ENCODE measurements at places on chromosomes 4 and X.

DNA sequence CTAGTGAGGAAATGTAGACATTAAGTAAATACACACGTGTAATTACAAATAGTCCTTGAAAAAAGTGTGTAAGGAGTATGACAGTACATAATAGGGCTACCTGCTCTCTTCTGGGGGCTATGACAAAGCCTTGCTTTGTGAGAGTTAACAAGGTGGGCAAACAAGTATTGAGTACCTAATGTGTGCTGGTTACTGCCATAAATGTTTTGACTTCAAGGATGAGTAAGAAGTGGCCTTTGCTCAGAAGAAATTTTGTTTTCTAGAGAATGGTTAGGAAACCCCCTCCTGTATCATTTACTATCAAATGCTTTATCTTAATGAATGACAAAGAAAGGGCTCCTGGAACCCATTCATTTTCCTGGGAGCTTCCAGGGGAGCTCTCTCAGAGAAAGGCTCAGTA lies 167.0 kb upstream of the CASK start:
- DNase-seq, result no peak

- no peak for DNase-seq
Measured at GRCh38 chrX:39377157-39377556, 575.9 kb downstream of the MID1IP1 start.

DNA sequence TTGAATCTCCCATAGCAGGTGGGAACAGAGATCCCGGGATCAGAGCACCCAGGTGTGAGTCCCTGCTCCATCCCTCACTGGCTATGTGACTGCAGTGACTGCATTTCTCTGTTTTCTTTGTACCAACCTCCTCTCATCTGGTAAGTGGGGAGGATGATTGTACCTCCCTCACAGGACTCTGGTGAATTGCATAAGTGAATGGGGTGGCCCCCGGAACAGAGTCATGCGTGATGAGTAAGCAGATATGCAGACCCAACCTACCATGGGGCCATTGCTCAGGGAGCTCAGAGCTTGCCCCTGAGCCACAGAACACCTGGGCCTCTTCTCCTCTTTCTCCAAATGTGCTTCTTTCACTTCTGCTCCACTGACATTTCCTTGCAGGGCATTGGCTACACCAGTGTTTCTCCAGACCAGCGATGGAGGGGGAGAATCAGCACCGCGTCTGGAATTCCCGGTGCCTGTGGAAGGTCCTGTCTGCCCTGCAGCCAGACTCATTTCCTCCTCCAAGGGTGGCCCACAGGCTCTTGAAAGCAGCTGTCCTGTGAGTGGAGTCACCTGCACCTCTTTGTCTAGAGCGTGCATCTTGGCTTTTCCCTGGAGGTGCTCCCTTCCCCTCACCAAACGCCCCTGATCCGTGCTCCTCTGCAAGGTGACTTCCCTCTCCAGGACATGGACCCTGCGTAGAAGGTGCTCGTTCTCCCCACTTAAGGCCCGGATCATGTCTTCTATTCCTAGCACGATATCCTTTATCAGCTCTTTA lies 30.0 kb downstream of the C4orf50 start:
- no peak for DNase-seq

GRCh38 chr4:134627366-134627765 lies 425.8 kb upstream of the PABPC4L start:
- DNase-seq, result no peak

DNA sequence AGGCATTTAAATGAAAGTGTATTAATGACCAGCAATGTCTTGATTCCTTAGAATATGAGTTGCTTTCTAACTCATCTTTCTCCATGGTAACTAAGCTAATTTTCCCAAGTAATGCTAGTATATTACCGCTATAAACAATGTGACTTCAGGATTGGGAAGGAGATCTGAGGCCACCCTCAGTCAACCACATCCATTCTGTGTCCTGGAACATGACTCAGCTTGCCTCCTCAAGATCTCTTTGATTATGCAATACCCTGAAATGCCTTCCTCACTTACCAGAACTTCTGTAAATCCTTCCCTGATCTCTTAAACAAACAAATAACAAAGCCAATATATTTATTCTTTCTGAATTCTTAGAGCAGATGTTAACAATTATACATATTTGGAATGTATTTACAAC lies 1495.5 kb downstream of the PCDH18 start:
- DNase-seq, result no peak

GRCh38 chr4:137678796-137679195 lies 146.5 kb upstream of the PCDH18 start:
- DNase-seq, result no peak

- no peak for DNase-seq
Measured at GRCh38 chr4:87180767-87181166, 39.7 kb downstream of the KLHL8 start.

DNA sequence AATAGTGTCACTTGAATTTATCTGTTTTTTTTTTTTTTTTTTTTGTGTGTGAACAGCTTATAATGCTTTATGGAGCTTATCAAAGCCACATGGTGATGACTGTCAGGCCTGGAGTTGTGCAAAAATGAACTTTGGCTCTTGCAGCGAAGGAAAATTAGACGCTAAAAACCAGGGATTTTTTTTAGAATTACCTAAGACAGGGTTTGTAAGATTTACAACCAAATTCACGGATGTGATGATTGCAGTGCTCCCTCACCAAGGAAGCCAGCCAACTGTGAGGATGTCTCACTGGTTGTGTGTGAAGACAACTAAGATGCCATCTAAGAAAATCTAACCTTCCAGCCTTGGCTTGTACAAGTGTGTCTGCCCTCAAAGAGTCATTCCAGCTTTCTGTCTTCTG lies 127.1 kb upstream of the SLC4A4 start:
- DNase-seq, result no peak

DNA sequence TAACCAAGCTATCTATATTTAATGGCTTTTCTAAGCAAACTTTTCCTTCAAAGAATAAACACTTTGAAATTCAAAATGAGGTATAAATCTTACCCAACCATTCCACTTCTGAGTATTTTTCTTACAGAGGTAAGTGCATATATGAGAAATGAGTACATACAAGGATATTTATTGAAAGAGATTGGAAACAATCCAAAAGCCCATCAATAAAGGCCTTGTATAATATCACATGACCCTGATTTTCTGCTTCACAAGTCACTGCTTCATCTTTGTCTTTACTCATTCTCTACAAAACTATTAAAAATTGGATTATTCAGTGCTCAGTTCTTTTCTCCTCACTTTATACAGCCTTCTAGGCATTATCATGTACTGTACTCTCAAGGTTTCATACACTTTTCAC lies 91.3 kb downstream of the SRPX start:
- no peak for DNase-seq

DNA sequence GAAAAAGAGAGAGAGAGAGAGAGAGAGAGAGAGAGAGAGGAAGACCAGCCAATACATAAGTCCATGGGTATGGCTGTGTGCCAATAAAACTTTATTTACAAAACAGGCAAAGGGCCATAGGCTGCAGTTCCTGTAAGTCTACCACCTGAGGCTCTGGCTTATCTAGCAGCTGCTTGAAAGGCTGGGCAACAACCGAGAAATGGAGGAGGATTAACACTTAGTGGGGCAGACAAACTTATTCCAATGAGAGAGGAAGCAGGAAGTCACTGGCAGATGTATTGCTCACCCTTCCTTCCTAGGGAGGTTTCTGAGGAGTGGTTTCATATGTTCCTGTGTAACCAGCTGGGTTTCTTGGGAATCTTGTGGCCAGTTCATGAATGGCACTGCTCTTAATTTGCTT lies 4.7 kb upstream of the GPR143 start:
- DNase-seq, result no peak

- no peak for DNase-seq
Measured at GRCh38 chr4:163660636-163661035, 166.1 kb downstream of the TMA16 start.

- DNase-seq, result no peak
Measured at GRCh38 chrX:136417806-136418205, 69.9 kb upstream of the BRS3 start.

DNA sequence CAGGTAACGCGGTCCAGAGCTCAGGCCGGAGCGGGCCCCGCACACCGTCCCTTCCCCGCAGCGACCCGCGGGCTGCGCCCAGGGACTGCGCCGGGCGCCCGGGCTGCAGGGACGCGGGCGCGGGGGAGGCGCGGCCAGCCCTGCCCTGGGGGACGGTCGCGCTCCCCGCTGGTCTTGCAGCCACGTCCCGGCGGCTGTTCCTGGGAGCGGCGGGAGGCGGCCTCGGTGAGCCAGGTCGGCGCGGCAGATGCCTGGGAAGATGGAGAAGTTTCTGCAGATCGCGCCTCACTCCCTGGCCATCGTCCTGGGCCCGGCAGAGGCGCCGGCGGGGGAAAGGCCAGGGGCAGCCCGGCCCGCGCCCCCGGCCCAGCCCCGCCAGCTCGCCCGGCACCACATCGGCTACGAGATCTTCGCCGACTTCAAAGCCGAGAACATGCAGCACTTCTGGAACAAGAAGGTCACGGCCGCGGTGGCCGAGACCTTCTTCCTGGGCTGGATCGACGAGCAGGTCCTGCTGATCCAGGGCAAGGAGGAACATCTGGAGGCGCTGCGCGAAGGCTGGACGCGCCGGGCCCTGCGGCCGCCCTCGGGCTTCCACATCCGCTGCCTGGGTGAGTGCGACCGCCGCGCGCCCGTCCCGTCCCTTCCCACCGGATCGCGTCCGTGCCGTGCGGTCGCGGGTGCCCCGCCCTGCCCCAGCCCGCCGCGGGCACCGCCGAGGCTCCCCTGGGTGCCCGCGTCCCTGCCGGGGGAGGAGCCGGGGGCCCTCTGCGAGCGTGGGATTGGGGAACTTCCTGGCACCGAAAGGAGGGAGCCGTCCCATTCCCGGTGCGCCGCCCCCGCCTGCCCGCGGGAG lies 107.4 kb upstream of the STOX2 start:
- peak; percentile 41 for DNase-seq

DNA sequence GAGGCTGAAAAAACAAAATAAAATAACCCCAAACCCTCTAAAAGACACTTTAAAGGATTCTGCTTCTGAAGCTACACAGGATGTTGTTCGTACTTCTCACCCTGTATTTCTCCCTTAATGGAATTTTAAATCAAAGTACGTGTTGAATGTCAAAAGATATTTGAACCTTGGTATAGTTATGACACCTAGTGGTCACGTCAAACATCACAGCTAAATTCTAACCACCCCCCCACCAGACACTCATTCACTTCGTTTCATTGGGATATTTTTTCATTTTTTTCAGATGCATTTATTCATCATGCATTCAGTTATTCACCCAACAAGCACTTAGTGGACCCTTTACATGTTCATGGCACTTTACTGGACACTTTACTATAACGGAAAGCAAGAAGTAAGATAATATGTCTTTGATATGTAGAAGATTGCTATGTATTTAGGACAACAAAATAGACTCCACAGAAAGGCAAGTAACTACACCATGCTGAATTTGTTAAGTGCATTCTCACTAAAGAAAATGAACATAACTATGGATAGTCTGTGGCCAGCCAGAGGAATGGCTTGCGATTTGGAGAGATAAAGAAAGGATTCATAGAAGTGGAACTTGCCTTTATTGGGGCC lies 62.5 kb upstream of the GPR174 start:
- no peak for DNase-seq

DNA sequence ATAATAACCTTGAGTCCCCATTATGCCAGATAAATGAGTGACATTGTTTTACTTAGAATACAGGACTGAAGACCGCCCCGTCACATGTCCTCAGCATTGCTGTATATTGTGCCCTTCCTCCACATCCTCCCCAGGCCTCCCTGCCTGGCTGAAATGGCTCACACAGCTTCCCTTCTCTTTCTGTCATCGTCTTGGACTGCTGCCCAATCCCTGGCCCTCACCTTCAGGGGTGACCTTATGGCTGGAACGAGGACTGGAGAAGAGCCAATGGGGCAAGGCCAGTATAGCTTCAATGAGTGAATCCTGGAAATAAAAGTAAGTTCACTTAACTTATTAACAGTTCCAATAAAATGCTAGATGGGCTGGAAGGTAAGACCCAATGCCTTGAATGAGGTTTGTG lies 2.7 kb downstream of the KCNE5 start:
- no peak for DNase-seq

DNA sequence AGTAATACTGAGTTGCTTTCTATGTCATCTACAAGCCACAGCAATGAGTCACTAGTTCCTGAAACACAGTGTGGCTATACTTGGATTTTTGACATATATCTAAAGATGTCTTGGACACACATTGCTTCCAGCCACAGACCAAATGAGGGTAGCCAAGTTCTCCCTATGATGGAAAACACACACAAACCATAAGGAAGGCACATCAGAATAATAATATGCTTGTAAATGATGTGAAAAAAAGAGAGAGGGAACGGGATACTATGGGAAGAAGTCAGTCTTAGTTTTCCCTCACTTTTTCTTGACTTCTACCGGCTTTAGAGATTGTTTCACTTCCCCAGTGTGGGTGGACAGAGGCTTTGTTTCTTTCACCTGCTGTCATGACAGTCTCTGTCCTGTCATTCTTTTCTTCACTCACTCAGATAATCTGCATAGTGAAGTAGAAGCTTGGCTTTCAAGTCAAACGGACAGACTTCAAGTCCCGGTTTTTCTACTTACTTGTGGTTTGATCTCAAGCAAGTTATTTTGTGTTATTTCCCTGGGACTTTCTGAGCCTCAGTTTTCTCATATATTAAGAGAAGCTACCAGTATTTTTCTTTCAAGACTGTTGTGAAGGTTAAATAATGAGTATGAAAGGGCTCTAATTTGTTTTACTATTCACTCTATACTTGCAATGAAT lies 34.7 kb downstream of the P2RY10 start:
- peak; percentile 12 for DNase-seq

DNA sequence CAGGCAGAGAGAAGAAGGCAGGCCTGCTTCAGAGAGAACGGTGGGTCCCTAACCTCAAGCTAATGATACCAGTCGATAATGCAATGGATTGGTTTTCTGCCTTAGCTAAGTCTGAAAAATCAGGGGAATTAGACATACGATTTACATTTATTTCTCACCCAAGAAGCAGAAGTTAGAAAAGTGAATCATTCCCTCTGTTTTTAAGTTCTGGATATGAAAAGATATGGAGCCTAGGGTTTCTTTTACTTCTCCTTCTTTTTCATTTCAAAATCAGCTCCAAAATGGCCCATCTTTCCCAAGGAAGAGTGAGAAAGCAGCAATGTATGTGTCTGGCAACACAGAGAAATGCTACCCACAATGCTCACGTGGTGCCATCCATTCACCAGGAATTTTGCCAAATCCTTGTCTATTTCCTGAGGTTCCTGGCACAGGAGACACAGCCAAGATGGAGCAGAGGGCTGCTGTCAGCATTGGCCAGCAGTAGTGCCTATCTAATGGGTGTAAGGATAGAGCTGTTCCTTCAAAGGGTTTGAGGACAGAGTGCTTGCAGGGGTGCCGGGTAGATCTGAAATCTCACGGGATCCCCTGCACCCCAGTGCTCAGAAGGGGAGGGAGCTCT lies 231.5 kb downstream of the MAML3 start:
- DNase-seq, result no peak

- DNase-seq, result no peak
Measured at GRCh38 chrX:40943093-40943641, 142.1 kb upstream of the USP9X start.

DNA sequence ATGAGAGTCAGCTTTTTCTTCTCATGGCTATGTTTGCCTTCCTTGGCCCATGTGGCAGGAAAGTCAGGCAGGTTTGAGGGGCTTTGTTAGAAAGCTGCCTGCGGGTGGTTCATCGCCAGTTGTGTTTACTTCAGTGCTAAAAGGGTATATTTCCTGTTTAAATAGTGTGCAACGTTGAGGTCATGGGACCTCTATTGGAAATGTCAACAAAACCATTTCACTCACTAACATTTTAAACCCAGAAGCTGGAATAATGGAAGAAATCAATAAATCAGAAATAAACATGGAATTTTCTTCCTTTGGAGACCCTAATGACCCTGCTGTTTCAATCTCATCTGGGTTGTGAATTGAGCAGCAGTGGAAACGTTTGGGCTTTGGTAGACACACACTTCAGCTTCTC lies 185.8 kb downstream of the ANKRD50 start:
- no peak for DNase-seq

GRCh38 chr4:93187892-93188291 lies 640.7 kb upstream of the ATOH1 start:
- no peak for DNase-seq

All from stimulated activated CD4-positive, alpha-beta T cell treated with anti-CD3 and anti-CD28 coated beads, Interleukin-15, amount 100 ng/mL, for 24 hours (primary cell).